ENCODE measurements at places on chromosomes 5 and 9. TPM values are rescaled to one million over a fixed set of nuclear protein-coding genes. Genes with fewer than 3 reads are reported as not detected.

DNA sequence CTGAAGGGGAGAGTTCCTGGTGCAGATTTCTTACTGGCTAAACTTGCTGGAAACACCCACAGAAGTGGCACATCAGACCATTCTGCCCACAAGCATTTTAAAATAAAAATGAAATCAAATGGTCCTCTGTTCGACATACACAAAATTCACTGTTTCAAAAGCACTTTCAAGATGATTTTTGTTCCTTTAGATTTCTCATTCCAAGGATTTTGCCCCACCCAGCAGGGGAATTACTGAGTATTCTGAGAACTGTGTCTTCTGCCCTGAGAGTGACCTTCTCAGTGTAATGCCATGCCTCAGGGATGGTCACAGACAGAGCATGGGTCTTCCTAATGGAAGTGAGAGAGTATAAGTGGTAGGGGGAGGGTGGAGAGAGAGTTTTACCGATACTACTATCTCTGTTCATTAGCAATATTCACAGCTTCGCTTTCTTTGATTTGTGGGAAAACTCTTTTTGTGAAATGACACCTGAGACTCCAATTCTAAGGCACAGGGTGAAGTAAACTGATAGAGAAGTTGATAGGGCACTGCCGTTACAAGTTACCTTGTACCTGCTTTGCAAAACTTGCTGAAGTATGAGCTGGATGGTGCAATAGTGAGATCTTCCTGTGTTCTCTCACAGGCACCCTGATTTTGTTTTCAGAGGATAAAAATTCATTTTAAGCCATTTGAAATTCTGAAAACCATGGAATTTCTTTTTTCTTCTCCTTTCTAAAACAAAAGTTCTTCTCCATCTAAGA is 95.8 kb upstream of the CD180 start:
- H3K27ac ChIP-seq: no peak overlapping the region
- peaks cover 6% of the 10 kb centered on the region for H3K4me1 ChIP-seq
- DNase-seq: no peak
- H3K4me3 ChIP-seq: no peak overlapping the region
- H3K36me3 ChIP-seq: no peaks in the 10 kb centered on the region

- H3K27ac ChIP-seq: peak overlapping the region; percentile 40
- H3K4me1 ChIP-seq: peaks cover 4% of the 10 kb centered on the region
- H3K27me3 ChIP-seq: no peaks in the 10 kb centered on the region
- no peak for DNase-seq
Measured at GRCh38 chr5:67170767-67171166, 25.8 kb downstream of the CD180 start.

GRCh38 chr5:16483361-16483760 is 17.8 kb upstream of the ZNF622 start:
- H3K27ac ChIP-seq: no peak overlapping the region
- no peaks in the 10 kb centered on the region for H3K36me3 ChIP-seq
- no peaks in the 10 kb centered on the region for H3K27me3 ChIP-seq
- no peak overlapping the region for H3K4me3 ChIP-seq

DNA sequence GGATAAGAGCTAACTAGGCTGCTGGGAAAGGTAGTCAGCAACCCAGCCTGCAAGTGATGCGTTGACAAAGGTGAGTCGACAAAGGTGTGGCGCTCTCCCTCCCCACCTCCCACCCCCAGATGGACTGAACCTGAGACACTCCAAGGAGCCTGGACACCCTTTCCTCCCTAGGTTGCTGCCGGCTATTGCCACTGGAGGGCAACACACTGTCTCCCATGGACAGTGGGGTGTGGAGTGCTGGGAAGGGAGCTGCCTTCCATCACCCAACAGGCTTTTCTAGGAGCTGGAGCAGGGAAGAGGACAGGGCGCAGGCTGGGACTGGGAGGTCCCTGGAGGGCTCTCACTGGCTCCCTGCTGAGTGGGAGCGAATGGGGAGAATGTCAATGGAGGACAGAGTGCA is 75.4 kb upstream of the ARAP3 start:
- H3K4me3 ChIP-seq: no peak overlapping the region
- no peak overlapping the region for H3K27ac ChIP-seq
- no peaks in the 10 kb centered on the region for H3K4me1 ChIP-seq
- H3K27me3 ChIP-seq: peaks cover 47% of the 10 kb centered on the region

DNA sequence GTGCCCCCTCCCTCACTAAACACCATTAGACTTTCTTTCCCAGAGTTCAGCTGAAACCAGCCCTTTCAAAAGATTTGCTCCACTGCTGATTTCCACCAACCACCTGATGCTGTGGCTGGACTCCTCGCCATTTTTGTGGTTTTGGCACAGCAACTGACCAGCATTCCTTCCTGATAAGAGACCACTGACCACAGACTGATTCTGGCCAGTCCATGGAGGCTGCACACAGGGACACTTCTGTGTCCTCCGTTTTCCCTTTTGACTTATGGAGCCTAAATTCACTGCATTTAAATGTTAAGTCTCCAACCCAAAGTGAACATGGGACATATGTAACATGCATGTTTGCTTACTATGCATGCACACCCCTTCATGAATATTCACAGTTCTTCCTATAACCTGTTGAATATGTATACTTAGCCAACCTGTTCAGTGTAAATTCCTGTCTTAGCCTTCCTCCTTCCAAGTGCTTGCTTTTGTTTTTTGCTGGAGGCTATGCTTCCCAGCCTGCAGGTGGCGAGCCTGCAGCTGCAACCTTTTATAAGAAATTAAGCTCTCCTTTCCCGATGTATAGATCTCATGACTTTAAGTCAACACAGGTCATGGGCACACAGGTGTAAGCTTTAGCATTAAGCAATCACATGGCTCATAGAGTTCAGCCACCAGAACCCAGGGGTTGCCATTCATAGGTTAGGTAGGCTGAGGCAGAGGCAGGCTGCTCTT is 78.7 kb downstream of the ACTL7B start:
- H3K27ac ChIP-seq: no peak overlapping the region
- no peaks in the 10 kb centered on the region for H3K36me3 ChIP-seq
- no peaks in the 10 kb centered on the region for H3K27me3 ChIP-seq
- H3K4me3 ChIP-seq: no peak overlapping the region
- no peaks in the 10 kb centered on the region for H3K4me1 ChIP-seq

DNA sequence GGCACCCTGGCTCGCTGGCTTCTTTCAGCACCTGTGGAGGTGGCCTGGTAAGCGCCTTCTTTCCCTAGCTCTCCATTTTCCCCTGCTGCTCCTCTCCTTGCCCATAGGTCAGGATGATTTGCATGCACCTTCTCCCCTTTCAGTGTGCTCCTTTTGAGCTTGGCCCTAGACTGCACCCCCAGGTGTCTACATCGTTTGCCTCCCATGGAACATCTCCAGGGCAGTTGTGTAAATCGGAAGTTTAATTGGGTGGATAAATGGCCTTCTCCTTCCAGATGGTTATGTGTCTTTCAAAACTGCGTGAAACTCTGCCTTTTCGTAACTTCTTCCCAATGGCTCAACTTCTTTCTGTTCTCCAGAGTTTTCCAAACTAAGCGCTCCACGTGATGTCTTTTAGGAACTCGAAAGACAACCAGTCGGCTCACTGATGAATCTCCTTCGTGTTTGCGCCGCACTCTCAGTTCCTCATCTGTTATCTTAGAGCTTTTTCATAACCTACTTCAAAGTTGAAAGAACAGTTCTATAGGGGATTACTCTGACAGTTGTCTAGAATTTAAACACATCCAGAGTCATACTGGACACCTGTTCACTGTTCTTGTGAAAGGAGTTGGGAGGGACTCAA is 1.7 kb downstream of the ADAMTS19 start:
- peaks cover 43% of the 10 kb centered on the region for H3K4me1 ChIP-seq
- H3K27ac ChIP-seq: no peak overlapping the region
- no peak for DNase-seq
- H3K36me3 ChIP-seq: peaks cover 2% of the 10 kb centered on the region

PCDHB3 gene
- 5.6 TPM for total RNA-seq

EGFLAM gene
- 0.27 TPM for total RNA-seq
